ENCODE measurements at places on chromosomes 2 and 18.

DNA sequence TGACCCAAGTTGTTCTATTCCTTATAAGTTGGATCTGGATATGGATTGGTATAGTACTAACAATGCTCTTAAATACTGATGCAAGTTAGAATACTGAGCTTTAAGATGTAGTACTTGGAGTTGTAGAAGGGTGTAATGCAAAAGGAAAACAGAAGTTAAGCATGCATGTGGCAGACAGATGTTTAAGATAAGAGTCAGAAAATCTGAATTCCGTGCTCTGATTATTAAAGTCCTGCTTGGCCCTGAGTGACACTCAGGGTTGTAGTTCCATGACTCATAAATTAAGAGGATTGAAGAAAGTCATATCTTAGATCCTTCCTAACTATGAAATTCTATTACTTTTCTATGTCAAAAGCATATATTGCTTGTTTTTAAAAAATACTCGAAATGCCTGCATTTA lies 250.6 kb downstream of the RPRM start:
- no peak for DNase-seq

DNA sequence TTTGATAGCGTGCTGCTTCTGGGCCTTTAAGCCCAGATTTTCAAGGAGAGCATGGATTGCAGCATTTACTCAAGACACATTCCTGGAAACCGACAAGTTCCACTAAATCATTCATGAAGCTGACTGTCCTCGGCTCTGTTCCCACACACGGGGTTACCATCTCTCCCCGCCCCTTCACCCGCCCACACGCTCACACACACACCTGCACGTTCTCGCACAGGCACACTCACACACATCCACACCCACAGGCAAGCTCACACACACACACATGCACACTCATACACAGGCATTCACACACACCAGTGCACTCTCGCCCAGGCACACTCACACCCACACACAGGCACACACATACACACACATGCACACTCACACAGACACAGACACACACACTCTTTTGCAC lies 150.0 kb upstream of the AGAP1 start:
- DNase-seq, result no peak

- no peak for DNase-seq
Observed at GRCh38 chr2:79935771-79936657, 368.5 kb downstream of the LRRTM1 start.

GRCh38 chr2:219215871-219216534 lies 2.8 kb downstream of the ABCB6 start:
- DNase-seq, result no peak

DNA sequence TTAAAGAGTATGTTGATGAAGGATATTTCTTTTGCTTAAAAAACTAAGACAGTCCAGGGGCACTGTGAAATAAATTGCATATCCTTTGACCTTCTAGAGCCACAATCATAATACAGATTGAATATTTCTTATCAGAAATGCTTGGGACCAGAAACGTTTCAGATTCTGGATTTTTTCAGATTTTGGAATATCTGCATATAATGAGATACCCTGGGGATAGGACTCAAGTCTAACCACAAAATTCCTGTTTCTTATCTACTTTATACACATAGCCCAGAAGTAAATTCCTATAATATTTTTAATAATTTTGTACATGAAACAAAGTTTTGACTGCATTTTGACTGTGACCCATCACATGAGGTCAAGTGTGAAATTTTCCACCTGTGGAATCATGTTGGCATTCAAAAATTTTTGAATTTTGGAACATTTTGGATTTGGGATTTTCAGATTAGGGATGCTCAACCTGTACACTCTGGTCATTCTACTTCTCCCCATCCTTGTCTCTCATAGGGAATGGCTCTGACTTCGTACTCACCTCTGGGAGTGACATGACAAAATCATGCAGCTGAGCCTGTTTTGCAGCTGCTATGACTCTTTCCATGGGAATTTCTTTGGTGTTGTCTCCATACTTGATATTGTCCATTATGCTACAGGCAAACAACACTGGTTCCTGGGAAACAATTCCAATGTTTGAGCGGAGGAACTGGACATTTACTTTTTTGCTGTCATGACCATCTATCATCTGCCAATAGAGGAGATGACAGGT lies 25.7 kb downstream of the G6PC2 start:
- DNase-seq, result no peak

GRCh38 chr2:235320326-235320725 lies 173.5 kb upstream of the AGAP1 start:
- DNase-seq, result no peak

DNA sequence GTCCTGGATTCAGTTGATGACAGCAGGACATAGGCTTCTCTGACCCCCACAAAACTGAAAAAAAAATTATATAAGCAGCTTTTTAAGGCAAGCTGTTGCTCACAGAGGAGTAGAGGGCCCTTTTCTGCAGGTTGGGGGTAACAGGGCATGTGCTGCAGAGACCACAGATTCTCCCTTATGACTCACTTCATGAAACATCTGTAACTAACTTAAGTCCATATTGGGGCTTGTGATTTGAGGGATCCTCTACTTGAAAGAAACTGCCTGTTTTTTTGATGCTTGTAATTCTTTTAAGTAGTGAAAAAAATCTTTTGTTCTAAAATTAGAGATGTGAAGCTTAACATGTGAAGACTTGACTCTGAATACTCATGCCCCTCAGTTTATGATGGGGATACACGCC lies 33.4 kb downstream of the XRCC5 start:
- no peak for DNase-seq

GRCh38 chr2:19550750-19551149 lies 192.3 kb upstream of the OSR1 start:
- no peak for DNase-seq

- no peak for DNase-seq
Observed at GRCh38 chr2:216505133-216506106, 6.8 kb downstream of the RPL37A start.

GRCh38 chr2:188051706-188052105 lies 240.0 kb upstream of the GULP1 start:
- DNase-seq, result no peak

DNA sequence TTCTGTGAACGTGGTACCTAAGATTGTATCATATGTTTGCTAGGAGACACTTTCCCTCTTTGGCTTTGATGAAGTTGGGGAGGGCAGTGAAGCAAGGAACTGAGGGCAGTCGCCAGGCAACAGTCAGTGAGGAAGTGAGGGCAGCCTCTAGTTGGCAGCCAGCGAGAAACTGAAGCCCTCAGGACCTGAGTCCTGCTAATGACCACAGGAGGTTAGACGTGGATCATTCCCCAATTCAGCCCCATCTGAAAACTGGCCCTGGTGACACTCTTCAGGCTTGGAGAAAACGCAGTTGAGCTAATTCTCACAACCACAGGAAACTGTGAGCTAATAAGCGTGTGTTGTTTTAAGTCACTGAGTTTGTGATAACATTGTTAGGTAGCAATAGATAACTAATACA lies 84.5 kb upstream of the REG3G start:
- no peak for DNase-seq

GRCh38 chr2:207231106-207231865 lies 65.5 kb upstream of the KLF7 start:
- no peak for DNase-seq

GRCh38 chr2:240383871-240384700 lies 51.4 kb upstream of the GPC1 start:
- DNase-seq, result no peak

DNA sequence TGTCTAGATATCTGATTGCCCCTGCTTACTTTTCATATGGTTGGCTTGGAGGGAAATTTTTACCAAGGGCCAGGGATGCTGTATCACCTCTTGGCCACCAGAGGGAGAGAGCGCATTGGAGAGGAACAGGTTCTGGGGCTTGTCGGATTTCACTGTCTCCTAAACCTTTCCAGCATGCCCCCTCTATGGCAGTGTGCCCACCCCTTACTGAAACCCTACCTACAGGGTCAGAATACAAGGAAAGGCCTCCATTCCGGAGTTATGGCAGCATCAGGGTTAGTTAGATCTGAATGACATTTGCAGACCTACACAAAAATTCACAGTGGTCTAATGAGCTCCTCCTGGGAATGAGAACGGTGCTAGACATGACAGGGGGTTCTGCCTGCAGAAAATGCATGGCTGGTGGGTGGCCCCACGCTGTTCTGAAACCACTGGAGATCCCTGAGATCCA lies 5.8 kb downstream of the SLC14A2 start:
- no peak for DNase-seq

Data from activated CD8-positive, alpha-beta memory T cell treated with anti-CD3 and anti-CD28 coated beads for 1 hour (primary cell).